CD8-positive, alpha-beta memory T cell (primary cell): ENCODE measurements at places on chromosomes 12 and 14. TPM values are rescaled to one million over a fixed set of nuclear protein-coding genes. Genes with fewer than 3 reads are reported as not detected.
A peak's percentile ranks its signal among the peaks of the same experiment; 100 is the strongest.

The PLBD1 gene
- polyA plus RNA-seq, result not detected

The FOXG1 gene
- not detected for polyA plus RNA-seq

The CLEC4C gene
- not detected for polyA plus RNA-seq

The BEST3 gene
- not detected for polyA plus RNA-seq

The DNAJC22 gene
- polyA plus RNA-seq, result not detected

The SLCO1B1 gene
- polyA plus RNA-seq, result not detected

The FSCB gene
- polyA plus RNA-seq, result not detected

The ACOT4 gene
- 5.0 TPM for polyA plus RNA-seq

The MIP gene
- polyA plus RNA-seq, result 0.07 TPM

- DNase-seq, result no peak
Measured at GRCh38 chr14:100994756-100995330, 91.3 kb upstream of the RTL1 start.

- no peak for DNase-seq
Measured at GRCh38 chr12:101653030-101653429, 44.4 kb upstream of the CHPT1 start.

DNA sequence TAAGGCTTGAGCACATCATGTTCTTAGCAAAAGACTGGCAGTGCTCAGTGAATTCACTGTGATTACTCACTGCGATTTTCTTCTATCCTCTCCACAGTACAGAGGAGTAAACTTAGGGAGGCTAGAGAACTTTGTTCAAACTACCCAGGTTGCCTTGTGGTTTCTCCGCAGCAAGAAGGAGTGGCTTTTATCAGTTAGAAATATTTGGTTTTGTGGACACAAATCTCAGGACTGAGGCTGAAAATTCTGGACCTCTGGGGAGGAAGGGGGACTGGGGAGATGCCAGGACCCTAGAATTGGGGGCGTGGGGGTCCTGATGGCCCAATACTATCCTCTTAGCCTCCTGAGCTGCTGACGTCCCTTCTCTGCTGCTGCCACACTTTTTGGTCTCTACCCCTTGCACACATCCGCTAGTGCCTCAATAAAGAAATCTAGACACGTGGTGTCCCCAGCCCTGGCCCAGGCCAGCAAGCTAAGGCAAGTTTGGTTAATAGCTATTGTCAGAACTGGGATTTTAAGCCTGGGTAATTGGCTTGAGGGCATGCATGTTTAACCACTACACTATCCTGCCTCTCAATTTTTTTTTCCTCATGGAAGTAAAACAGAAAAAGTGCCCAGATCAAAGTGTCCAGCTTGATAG is 842 bp downstream of the OAS2 start:
- DNase-seq, result peak; percentile 29

GRCh38 chr14:70173569-70173968 is 15.2 kb downstream of the SLC8A3 start:
- no peak for DNase-seq

GRCh38 chr14:58808828-58809227 is 171.1 kb downstream of the DACT1 start:
- no peak for DNase-seq

DNA sequence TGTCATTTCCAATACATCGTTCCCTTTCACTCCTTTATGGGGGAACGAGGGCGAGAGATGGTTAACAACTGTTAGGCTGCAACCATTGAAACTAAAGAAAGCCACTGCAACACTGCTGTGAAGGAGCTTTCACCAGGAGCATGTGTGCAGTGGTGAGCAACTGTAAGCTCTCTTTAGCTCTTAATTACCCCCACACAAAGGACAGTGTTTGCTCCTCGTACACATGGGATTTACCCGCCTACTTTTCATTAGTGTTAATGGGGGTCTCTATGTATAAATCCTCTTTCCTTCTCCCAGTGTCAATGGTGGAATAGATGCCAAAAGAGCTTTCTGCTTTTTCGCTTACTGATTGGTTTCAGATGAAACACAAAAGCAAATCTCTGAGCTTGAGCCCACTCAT is 343.1 kb downstream of the FLRT2 start:
- DNase-seq, result no peak

DNA sequence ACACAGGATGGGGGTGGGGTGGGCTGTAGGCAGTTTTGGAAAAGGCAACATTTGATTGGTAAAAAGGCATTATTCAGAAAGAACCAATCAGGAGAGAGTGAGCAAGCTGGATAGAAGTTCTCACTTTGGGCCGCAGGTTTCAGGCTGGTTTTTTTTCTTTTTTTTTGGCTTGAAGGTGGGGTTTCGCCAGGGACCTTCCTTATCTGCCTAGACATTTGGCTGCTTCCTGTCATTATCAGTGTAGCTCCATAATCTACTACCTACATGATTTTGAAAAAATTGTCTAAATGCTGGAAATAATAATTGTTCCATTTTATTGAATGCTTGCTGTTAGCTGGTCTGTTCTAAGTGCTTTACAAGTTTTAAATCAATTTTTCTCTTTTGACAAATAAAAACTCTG is 649.0 kb downstream of the TMTC2 start:
- DNase-seq, result no peak

- DNase-seq, result no peak
Measured at GRCh38 chr12:85975716-85976115, 101.6 kb downstream of the NTS start.

DNA sequence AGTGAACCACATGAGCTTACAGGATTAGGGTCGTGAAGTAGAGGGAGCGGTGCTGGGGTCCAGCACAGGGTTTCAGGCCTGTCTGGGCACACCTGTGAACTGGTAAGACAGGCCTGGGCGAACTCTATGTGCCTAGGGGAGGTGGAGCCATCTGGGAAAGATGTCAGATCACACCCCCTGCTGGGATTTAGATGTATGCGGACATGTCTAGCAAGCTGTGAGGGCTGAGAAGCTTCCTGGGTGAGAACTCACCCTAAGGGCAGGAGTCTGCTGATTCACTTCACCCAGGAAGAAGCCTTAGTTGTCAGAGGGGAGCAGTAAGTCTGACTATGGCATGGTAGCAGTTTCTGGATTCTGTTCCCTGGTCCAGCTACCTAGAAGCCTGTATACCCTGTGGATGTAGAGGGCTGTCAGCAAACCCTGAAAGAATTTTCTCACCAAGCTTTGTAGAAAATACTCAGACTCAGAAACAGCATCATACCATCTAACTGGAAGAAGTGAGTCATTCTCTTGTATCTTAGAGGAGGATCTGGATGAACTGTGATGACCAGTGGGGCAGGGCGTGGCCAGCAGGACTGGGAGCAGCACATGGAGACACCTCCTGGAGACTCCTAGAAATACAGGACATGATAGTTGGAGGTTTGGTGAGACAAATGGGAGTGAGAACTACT is 11.2 kb upstream of the PYGL start:
- DNase-seq, result no peak

GRCh38 chr12:52826611-52827498 is 7.3 kb downstream of the KRT79 start:
- no peak for DNase-seq

GRCh38 chr14:71932229-71932981 is at the start of gene RGS6:
Gene RGS6, plus strand, starts transcription at chr14:71932429.
- no peak for DNase-seq

DNA sequence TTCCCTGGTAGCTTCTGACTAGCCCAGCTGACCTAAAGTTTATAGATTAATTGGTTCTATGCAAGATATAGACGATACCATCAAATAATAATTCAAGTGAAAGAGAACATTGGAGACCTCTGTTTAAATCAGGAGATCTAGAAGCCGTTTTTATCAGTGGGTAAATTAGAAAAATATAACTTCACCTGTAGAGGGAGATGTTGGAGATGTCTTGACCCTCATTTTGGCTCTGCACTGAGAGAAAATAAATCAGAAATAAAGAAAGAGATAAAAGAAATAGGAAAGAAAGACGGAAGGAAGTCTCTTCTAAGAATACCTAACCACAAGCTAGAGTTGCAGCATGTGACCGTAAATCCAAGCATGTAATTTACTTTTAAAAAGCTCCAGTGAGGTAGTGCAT is 684.5 kb downstream of the C12orf50 start:
- DNase-seq, result no peak

DNA sequence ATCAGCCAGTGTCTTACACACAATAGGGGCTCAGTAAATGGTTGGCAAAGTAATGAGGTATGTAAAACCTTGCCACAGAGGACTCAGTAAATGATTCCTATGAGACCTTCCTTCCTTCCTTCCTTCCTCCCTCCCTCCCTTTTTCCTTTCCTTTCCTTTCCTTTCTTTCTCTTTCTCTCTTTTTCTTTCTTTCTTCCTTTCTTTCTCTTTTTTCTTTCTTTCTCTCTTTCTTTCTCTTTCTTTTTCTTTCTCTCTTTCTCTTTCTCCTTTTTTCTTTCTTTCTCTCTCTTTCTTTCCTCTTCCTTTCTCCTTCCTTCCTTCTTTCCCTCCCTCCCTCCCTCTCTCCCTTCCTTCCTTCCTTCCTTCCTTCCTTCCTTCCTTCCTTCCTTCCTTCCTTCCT is 7.5 kb downstream of the SDS start:
- no peak for DNase-seq

DNA sequence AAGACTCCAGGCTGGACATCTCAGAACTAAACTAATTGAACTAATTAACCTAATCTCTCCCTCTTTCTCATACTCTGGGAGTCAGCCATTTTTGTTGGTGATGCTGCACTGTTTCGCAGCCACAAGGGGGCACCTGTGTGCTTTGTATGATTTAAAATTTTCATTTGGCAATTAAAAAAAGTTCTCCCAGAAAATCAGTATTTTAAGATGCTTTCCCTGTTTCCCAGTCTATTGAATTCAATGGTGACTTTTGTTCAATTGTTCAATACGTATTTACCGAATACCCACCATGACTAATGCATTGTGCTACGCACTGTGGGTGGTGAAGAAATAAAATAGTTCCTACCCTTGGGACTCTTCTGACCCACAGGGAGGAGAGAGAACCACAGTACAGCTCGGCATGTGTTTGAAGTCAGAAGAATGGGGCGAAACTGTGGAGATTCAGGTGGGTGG is 63.7 kb downstream of the ZNF664 start:
- DNase-seq, result peak; percentile 56

GRCh38 chr14:54188064-54188666 is 208.6 kb upstream of the CDKN3 start:
- DNase-seq, result no peak

DNA sequence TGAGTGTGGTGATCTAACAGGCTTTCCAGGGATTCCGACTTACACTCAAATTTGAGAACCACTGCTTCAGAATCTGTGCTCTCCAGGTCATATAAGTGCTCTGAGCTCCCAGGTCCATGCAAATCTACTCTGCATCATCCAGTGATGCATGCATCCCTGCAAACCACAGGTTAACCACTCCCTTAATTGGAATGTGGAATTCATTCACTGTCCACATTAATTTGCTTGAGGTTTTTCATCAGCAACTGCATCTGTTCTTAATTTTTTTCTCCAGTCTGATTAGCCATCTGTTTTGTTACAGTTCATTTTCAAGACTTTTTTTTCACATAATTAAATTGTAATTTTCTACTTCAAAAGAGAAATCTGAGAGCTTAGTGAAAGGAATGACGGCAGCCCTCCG is 43.4 kb upstream of the RIN3 start:
- no peak for DNase-seq

- no peak for DNase-seq
Measured at GRCh38 chr12:108581311-108582227, 16.3 kb downstream of the TMEM119 start.

DNA sequence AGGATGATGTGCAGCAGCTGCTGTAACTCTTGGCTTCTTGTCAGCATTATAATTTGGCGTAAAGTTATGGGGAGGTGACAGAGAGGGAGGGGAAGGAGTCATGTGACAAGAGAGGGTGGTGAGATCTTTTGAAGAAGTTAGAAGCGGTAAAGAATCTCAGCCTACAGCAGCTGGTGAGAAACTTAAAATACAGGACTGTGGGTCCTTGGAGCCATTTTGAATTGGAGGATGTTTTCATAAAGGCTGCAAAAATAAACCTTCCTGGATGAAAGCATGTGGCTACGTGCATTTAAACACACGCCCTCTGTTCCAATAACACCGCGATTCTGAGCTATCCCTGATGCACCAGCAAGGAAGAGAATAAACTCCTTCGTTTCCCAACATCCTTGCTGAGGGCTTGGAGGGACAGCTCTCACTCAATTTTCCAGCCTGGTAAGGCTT is 133.7 kb downstream of the TMEM30B start:
- DNase-seq, result no peak

DNA sequence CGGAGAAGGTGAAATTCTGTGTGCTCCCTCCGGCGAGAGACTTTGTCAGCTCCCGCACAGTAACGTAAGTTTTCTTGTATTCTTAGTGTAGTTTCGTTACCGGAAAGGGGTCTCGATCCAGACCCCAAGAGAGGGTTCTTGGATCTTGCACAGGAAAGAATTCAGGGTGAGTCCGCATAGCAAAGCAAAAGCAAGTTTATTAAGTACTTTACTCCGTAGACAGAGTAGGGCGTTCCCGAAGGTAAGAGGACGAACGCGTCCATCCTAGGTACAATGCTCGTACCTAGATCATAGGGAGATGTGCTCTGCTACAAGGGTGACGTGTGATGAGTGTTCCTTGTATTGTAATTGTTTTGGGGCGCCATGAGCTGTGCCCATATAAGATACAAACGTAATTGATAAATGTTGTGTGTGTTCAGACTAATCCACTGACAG is 293 bp downstream of the IFI27L1 start:
- no peak for DNase-seq

DNA sequence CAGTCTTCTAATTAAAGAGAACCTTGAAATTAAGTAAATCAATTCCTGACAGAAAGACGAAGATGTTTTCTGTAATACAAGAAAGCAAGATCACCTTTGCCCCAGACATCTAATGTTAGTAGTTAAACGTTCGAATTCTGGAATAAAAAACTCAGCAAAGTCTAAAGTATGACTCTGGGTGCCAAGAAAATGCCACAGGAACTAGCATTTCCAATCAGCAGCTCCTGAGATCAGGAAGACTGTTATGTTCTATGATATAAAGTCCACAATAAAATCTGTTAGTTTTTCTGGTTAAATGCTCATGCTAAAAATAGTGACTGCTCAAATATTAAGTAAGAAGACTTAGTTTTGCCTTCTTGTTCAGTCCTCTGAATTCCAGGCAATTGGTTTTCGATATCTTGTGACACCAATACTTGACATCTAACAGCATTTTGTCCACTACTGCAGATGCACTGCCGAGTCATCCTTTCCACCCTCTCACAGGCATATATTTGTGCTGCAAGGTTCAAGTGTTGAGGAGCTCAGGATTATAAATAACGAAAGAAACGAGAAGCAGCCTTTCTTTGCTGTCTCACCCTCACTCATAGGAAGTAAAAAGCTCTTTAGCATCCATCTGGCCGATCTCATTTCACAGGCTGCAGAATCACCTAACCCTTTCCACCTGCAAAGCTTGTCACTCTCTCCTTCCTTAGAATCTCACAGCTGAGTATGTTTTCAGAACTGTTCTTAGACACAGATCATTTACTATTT is 32.0 kb downstream of the SSH1 start:
- DNase-seq, result no peak

DNA sequence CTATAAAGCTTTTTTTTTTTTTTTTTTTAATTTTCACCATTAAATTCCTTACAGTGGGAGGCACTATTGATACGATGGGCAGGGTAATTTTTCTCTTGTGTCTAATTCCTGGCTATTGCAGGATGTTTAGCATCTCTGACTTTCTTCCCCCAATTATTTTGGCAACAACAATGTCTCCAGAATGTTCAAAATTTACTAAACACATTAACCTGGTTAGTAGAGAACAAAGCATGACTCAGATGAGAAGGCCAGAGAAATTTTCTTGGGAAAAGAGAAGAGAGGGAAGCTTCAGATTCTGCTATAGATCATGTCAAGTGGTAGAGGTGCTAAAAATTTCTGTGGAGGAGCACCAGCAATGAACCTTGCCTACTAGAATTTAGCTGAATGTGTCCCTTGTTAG is 171.5 kb upstream of the PRICKLE1 start:
- no peak for DNase-seq
